RWPE1 (cell line): ENCODE measurements at places on chromosomes 11 and 22.

DNA sequence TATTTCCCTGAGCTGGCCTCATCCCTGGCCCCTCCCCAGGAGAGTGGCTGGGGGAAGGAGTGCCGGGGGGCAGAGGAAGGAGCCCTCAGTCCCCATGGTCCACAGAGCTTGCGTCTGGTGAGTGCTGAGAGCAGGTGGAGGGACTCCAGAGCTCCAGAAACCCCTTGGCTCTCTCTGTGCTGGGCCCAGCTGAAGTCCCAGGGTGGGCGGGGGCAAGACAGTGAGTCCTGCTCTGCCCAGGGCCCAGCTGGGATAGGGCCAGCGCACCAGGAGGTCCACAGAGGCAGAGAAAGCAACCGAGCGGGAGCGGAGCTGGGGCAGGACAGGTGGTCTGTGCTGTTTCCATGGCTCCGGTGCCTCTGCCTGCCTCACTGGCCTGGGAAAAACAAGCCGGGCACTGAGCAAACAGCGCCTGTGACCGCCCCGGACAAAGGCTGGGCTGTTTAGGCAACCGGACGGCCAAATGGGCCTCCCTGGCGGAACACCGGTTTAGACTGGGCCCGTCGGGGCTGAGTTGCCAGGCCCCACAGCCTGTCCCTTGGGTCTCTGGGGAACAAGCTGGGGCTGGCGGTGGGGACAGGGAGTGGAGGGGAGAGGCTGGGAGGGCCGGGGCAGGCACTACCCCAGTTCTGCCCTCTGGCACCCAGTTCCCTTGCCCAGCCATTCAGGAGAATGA, 34.1 kb upstream of the WNT7B start:
- DNase-seq, result no peak

DNA sequence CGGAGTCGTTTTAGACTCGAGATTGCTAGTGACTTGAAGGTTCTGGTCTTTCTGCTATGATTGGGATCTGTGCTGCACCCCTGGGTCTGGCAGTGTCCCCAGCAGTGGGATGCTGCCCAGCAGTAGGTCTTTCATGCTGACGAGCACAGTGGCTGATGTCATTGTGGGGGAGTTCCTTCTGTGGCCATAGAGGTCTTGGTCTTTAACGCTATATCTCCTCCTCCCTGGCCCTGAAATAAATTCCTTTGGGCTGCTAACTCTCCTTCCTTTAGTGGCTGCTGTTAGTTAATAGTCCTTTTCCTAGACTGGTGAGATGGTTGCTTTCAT, 136.3 kb downstream of the TEAD1 start:
- no peak for DNase-seq

DNA sequence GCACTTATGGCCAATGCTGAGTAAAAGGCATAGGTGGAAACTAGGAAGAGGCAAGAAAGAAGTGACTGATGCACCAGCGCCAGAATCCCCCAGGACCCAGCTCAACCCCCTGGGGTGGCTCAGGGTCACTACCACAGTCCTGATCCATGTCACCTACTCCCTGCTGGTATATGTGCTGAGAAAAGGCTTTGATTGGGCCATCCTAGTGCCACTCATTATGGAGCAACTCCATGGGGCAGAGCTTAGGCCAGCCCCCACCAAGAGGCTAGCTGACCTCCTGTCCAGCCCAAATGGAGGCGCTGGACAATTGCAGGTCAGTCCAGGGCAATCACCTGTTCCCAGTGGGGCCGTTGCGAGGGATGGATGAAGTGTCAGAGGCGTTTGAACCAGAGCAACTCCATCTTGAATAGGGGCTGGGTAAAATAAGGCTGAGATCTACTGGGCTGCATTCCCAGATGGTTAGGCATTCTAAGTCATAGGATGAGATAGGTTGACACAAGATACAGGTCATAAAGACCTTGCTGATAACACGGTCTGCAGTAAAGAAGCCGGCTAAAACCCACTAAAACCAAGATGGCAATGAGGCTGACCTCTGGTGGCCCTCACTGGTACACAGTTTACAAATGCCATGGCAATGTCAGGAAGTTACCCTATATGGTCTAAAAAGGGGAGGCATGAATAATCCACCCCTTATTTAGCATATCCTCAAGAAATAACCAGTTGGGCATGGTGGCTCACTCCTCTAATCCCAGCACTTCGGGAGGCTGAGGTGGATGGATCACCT, 20.6 kb upstream of the DAGLA start:
- no peak for DNase-seq

GRCh38 chr11:30310623-30311022, 12.3 kb upstream of the ARL14EP start:
- no peak for DNase-seq

GRCh38 chr11:123616505-123617198, 37.8 kb downstream of the SCN3B start:
- peak; percentile 89 for DNase-seq
